ENCODE measurements at places on chromosomes 2 and 18. TPM values are rescaled to one million over a fixed set of nuclear protein-coding genes. Genes with fewer than 3 reads are reported as not detected.

TRIM43B gene
- not detected for total RNA-seq

YPEL5 gene
- 28.3 TPM for total RNA-seq

LAMA3 gene
- total RNA-seq: 0.33 TPM

- DNase-seq: peak; percentile 84
- no peaks in the 10 kb centered on the region for H3K27me3 ChIP-seq
- peak overlapping the region; percentile 95 for H3K4me3 ChIP-seq
- no peaks in the 10 kb centered on the region for H3K4me1 ChIP-seq
- H3K27ac ChIP-seq: peak overlapping the region; percentile 42
- H3K36me3 ChIP-seq: peaks cover 20% of the 10 kb centered on the region
Observed at GRCh38 chr2:60550178-60550983, 3.1 kb downstream of the BCL11A start.

- no peak overlapping the region for H3K4me3 ChIP-seq
- H3K36me3 ChIP-seq: no peaks in the 10 kb centered on the region
- H3K4me1 ChIP-seq: no peaks in the 10 kb centered on the region
- no peaks in the 10 kb centered on the region for H3K27me3 ChIP-seq
- no peak overlapping the region for H3K27ac ChIP-seq
Observed at GRCh38 chr2:226059961-226060627, 660.6 kb downstream of the NYAP2 start.

CCDC102B gene
- 1.2 TPM for total RNA-seq

GAL3ST2 gene
- 0.37 TPM for total RNA-seq

KIF5C gene
- 52.9 TPM for total RNA-seq

- H3K4me1 ChIP-seq: 0 out of 2 replicates have a peak, but pooled peaks cover 5% of the 10 kb centered on the region
- H3K27ac ChIP-seq: no peak overlapping the region
Observed at GRCh38 chr2:41990688-41991087, 57.1 kb upstream of the PKDCC start.

DNA sequence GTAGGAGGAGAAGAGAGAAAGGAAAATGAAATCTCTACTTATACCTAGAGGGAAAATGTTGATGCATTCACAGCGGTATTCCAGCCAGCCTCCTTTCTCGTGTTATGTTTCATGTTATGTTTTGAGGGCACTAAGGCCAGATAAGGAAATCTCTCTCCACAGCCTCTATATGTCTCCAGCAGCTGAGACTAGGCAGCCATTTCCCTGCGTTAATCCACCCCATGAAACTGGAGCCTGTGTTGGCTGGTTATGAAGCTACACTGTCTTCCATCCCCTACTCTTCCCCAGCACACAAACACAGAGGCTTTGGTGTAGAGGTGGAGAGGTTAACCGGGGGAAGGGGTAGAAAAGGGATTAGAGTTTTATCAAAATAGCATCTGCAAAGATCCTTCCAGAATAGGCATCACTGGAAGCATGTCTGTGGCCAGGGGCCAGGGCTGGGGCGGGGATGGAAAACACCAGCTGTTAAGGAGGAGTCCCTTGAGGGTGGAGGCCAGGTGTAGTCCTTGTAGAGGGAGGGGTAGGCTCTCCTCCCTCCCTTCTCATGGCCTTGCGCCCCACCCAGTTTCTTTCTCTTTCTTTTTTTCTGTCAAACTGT lies 100.9 kb upstream of the TNP1 start:
- DNase-seq: no peak
- H3K36me3 ChIP-seq: no peaks in the 10 kb centered on the region
- no peaks in the 10 kb centered on the region for H3K27me3 ChIP-seq
- H3K4me3 ChIP-seq: no peak overlapping the region

DNA sequence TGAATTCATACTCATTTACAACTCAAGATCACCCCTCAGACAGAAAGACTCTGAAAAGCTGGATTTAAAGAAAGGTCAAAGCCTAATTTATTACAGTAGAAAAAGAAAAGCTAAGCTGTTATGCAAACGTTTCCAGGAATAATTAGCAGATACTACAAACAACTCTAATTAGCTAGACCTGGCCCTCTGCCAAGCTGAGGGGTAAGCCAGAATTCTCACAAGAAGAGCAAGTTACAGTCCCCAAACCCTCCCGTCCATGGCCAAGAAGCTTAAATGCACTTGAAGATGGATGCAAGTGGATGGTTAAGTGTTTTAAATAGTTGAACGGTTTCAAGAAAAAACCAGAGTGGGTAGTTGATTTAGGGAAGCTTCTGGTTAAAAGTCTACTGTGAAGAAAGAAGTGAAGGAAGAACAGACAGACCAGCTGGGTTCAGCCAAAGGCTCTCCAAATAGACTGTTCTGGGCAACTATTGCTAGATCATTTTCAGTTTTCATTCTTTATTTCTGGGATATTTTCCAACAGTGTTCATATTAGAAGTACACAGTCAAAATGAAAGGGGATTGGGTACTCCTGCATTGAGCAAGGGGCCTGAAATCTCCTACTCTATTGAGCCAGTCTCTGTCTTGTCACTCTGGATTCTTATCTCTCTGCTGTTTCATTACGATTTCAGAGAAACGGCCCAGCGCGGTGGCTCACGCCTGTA lies 4.8 kb downstream of the LMAN2L start:
- DNase-seq: no peak
- no peak overlapping the region for H3K27ac ChIP-seq
- H3K4me1 ChIP-seq: no peaks in the 10 kb centered on the region
- H3K4me3 ChIP-seq: no peak overlapping the region
- peaks cover 68% of the 10 kb centered on the region for H3K36me3 ChIP-seq

GRCh38 chr2:227826563-227826962 lies 12.9 kb downstream of the CCL20 start:
- no peaks in the 10 kb centered on the region for H3K4me1 ChIP-seq
- H3K36me3 ChIP-seq: no peaks in the 10 kb centered on the region
- H3K27ac ChIP-seq: no peak overlapping the region
- H3K4me3 ChIP-seq: no peak overlapping the region
- H3K27me3 ChIP-seq: no peaks in the 10 kb centered on the region

- no peak for DNase-seq
- H3K4me1 ChIP-seq: no peaks in the 10 kb centered on the region
- H3K27me3 ChIP-seq: no peaks in the 10 kb centered on the region
- no peak overlapping the region for H3K27ac ChIP-seq
Observed at GRCh38 chr2:10433947-10434885, 13.9 kb downstream of the ODC1 start.

- H3K36me3 ChIP-seq: no peaks in the 10 kb centered on the region
- H3K4me1 ChIP-seq: no peaks in the 10 kb centered on the region
- no peaks in the 10 kb centered on the region for H3K27me3 ChIP-seq
Observed at GRCh38 chr2:114222344-114222743, 220.1 kb upstream of the DPP10 start.
